Mesangial cell (primary cell): ENCODE measurements at places on chromosomes 6 and 20. TPM values are rescaled to one million over a fixed set of nuclear protein-coding genes. Genes with fewer than 3 reads are reported as not detected.

ZC2HC1B gene
- not detected in 2 replicates for total RNA-seq

PDE7B gene
- 0.33 and 1.4 TPM in 2 replicates for total RNA-seq

SIRPD gene
- total RNA-seq, result not detected in 2 replicates

ARFRP1 gene
- total RNA-seq, result 35.5 and 39.4 TPM in 2 replicates

TNNC2 gene
- not detected in 2 replicates for total RNA-seq

ULBP2 gene
- total RNA-seq, result 2.8 and 6.4 TPM in 2 replicates
